ENCODE measurements at places on chromosomes 5 and 9.

DNA sequence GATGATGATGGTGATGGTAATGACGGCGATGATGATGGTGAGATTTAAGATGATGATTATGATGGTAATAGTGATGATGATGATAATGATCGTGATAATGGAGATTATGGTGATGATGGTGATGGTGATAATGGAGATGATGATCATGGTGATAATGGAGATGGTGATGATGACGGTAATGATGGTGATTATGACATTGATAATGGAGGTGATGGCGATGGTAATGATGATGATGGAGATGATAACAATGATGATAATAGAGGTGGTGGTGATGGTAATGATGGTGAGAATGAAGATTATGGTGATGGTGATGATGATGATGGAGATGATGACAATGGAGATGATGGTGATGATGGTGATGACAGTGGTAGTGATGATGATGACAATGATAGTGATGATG is 69.7 kb downstream of the MED10 start:
- DNase-seq = no peak

DNA sequence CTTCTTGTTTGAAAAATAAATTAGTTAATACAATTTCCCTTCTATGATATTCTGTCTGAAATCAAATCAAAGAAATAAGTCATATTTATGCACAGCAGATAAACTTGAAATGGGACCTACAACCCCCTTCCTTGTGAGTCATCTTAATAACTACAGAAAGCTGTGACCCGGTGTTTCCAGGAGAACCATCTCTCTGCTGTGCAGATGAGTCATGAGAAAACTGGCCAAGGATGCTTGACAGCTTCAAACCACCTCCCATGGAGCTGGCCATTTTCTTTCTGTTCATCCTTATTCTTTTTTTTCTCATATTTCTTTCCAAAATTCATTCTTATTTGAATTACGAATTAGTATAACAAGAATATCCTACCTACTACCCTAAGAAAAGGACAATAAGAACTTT is 43.4 kb upstream of the NR4A3 start:
- DNase-seq = no peak

- DNase-seq = no peak
Observed at GRCh38 chr5:54820346-54821134, 164.9 kb downstream of the ESM1 start.

DNA sequence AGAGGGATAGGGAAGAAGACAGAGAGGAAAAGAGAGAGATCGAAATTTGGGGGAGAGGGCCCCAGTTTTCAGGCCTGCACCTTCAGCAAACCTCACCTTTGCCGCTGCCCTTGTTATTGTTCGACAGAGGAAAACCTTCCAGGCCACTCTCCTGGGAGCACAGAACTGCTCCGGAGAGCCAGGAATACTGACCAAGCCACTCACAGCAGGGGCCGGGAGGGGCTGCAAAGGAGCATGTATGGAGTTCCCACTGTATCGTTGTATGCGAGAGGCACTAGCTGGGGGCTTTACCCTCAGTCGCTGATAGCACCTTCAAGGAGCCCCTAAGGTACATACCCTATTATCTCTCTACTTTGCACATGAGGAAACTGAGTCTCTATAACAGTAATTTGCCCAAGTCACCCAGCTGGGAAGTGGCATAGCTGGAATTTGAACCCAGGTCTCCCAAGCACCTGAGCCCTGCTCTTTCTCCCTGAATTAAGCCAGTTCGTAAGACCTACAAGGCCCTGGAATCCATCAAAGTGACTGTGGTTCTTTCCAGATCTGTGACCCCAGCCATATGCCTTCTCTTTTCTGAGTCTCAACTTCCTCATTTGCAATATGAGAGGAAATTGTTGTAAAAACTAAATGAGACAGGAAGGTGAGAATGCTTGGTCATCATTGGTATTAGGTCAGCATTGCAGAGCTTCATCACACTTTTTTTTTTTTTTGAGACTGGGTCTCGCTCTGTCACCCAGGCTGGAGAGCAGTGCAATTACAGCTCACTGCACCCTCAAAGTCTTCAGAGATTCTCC is 21.0 kb upstream of the FOXE1 start:
- DNase-seq = no peak

DNA sequence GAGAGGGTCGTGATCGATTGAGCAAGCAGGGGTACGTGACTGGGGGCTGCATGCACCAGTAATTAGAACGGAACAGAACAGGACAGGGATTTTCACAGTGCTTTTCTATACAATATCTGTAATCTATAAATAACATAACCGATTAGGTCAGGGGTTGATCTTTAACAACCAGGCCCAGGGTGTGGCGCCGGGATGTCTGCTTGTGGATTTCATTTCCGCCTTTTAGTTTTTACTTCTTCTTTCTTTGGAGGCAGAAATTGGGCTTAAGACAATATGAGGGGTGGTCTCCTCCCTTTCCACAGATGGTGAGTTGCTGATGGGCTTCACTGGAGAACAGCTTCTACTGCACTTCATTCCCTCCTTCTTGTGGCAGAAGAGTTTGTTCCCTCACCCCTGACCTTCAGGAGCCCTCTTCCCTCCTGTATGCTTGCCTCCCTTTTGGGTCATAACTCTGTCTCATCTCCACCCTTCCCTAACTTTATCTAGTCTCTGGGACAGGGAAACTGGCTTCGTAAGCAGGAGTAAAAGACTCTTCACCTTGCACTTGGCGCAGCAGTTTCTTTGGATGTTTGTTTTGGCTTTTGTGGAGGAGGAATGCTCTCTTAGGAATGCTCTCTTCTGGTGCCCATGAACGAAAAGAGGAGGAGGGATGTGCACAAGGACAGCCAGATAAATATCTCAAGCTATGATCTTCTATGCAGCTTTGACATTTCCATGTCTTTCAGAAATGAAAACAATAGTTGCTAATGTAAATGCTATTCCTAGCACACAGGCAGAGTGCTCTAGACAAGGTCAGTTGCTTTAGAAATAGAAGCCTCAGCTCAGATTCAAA is 139.8 kb upstream of the RPS23 start:
- no peak for DNase-seq

Measured in CD4-positive, alpha-beta T cell treated with Interleukin-2 at 100 ng/mL for 4 hours (primary cell).